ENCODE measurements at places on chromosomes 12 and 14.

DNA sequence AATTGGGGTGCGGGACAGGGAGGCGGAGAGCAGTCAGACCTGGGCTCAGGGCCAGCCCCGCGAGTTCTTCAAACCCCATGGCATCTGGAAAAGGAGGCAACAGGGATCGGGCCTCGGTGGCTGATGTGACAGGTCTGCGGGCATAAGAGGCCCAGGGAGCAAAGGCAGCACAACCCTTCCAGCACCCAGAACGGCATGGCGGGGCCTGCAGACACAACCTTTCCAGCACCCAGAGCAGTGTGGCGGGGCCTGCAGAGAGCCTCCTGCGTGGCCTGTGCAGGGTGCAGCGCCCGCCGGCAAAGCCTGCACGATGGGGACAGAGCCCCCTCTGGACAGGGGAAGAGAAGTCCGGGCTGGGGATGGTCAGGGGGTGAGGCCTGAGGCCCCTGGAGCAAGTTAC, 26.2 kb upstream of the TRAF3 start:
- no peak for DNase-seq

DNA sequence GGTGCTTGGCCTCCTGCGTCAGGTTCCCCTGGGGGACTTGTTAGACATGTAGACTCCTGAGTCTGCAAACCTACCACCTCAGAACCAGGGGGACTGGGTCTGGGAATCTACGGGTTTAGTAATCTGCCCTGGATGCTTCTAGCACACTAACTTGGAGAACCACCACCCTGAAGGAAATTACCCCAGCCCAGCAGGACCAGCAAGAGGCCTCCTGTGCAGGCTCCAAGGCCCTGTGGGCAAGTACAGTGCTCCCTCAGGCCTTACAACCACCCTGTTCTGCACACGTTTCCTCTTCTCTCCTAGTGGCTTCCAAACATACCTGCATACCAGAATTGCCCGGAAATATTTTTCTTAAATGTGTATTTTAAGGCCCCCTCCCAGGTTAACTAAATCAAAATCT, 423.0 kb downstream of the FUT8 start:
- DNase-seq: no peak

DNA sequence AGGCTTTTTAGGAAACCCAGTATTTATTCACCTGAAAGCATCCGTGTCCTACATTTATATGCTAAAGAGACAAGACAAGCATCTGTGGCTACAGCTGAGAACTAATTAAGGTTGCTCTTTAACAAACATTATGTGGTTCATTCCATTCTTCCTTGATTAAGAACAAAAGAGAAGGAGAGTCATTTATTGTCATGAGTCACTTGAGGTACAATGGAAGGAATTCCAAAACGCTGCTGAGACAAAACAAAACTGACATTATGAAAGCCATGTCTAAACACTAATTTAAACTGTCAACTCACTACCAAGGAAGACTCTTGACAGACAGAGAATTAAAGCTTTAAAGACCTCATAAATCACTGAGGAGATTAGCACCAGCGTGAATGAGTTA, 214.4 kb downstream of the BMP4 start:
- DNase-seq: peak; percentile 13

DNA sequence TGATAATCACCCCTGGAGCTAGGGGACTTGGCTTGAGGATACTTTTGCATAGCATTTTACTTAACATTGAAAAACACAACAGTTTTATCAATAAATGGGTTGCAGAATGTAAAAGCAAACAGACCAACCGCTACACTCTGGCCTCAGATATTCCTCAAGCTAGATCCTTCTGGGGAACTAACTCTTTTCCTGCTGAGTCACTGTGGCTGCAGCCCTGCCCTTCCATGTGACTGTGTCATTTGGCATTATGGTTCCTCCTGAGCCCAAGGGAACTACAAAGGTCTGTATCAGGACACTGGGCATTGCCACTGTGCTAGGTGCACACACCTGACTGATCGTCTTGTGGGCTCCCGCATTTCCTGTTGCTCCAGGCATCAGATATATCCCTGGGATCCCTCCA, 56.6 kb downstream of the TTC9 start:
- peak; percentile 6 for DNase-seq

DNA sequence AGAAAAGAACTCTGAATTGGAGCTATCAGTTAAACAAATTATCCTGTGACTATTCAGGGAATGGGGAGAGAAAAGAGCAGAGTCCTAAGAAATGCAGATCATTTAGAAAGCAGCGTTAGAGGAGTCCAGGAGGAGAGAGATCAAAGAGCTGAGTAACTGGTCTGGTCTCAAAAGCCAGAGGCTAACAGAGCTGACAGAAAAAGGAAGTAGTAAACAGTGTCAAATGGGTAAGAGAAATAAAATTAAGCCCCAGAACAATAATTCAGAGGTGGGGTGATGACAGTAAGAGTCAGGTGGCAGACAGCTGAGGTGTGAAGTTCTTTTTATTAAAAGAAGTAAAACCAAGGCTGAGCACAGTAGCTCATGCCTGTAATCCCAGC, 19.3 kb downstream of the GXYLT1 start:
- no peak for DNase-seq

GRCh38 chr12:21745258-21745657, 29.2 kb downstream of the KCNJ8 start:
- no peak for DNase-seq

- peak; percentile 5 for DNase-seq
Observed at GRCh38 chr12:58066296-58066695, 124.9 kb downstream of the ATP23 start.

- DNase-seq: peak; percentile 35
Observed at GRCh38 chr12:75556311-75556899, 45.0 kb upstream of the KRR1 start.
